Esophagus muscularis mucosa (tissue), 4 donors: ENCODE measurements at places on chromosomes 5 and 9. TPM values are rescaled to one million over a fixed set of nuclear protein-coding genes. Genes with fewer than 3 reads are reported as not detected.
A peak's percentile ranks its signal among the peaks of the same experiment; 100 is the strongest.

OR13C2 gene
- total RNA-seq = not detected

- no peak overlapping the region for H3K27ac ChIP-seq
- no peaks in the 10 kb centered on the region for H3K36me3 ChIP-seq
- DNase-seq = no peak
- H3K4me3 ChIP-seq = no peak overlapping the region
Measured at GRCh38 chr9:114853071-114853855, 47.4 kb upstream of the TNFSF15 start.

DNA sequence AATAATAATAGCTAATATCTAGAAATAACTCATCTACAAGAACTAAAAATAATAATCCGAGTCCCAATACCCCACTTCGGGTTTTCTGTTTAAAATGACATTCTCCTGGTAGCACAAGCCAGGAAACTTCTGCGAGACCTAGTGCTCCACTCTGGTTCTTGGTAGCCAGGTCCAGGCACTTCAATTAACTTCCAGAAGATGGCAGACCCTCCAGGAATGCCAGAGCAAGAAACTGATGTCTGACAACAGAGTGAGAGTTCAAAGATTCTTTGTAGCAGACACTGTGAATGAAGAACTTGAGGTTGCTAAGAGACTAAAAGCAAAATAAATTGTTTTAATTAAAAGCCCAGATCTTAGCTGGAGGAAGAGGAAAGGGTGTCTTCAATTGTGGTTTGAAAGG, 1963.3 kb upstream of the CDH9 start:
- no peak for DNase-seq
- H3K27me3 ChIP-seq = no peaks in the 10 kb centered on the region
- no peak overlapping the region for H3K4me3 ChIP-seq
- H3K36me3 ChIP-seq = no peaks in the 10 kb centered on the region
- no peak overlapping the region for H3K27ac ChIP-seq
- no peaks in the 10 kb centered on the region for H3K4me1 ChIP-seq

EGR1 gene
- 12.1 TPM for total RNA-seq

DNA sequence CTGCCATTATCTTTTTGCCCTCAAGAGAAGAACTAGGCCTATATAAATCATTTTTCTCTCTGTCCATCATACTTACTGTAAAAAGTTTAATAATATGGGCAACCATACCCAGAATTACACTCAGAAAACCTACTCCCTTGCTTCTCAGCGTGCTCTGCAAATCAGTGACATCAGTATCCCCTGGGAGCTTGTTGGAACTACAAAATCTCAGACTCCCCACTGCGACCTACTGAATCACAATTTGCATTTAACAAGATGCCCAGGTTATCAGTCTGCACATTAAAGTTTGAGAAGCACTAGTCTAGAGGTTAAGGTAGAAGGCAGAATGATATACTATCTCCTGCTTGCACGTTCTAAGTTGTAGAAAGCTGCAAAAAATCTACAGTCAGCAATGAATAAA, 127.2 kb downstream of the MLLT3 start:
- no peaks in the 10 kb centered on the region for H3K27me3 ChIP-seq
- no peak overlapping the region for H3K4me3 ChIP-seq
- no peak overlapping the region for H3K27ac ChIP-seq
- no peak for DNase-seq
- peaks cover 24% of the 10 kb centered on the region for H3K4me1 ChIP-seq

OSMR gene
- 39.2 TPM for total RNA-seq

DNA sequence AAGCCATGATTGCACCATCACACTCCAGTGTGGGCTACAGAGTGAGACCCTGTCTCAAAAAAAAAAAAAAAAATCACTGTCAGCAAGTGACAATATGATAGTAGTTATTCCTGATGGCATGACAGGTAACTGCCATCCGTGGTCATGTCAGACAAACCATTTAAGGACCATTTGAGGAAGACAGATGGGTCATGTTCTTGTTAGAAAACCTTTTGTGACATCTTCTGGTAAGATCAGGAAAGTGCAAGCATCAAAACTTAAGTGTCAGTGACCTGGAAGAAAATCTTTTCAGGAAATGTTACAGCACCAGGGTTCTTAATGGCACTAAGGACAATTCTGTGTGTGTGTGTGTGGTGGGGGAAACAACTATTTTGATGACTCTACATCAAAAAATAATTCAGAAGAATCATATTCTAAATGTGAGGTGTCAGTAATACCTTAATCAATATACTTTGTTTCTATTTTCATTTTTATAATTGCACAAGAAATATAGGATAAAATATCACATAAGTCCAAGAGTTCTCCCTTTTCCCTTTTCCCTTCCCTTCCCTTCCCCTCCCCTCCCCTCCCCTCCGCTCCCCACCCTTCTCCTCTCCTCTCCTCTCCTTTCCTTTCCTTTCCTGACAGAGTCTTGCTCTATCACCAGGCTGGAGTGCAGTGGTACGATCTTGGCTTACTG, 17.8 kb downstream of the SLC38A9 start:
- H3K4me3 ChIP-seq = no peak overlapping the region
- no peaks in the 10 kb centered on the region for H3K27me3 ChIP-seq
- peaks cover 15% of the 10 kb centered on the region for H3K4me1 ChIP-seq
- DNase-seq = no peak

- H3K27me3 ChIP-seq = no peaks in the 10 kb centered on the region
- no peaks in the 10 kb centered on the region for H3K4me1 ChIP-seq
- H3K4me3 ChIP-seq = no peak overlapping the region
- no peaks in the 10 kb centered on the region for H3K36me3 ChIP-seq
- peak; percentile 88 for DNase-seq
Measured at GRCh38 chr5:39197556-39197955, 21.8 kb downstream of the FYB1 start.

- H3K27me3 ChIP-seq = no peaks in the 10 kb centered on the region
- H3K36me3 ChIP-seq = no peaks in the 10 kb centered on the region
- peaks cover 6% of the 10 kb centered on the region for H3K4me1 ChIP-seq
- H3K4me3 ChIP-seq = no peak overlapping the region
- no peak for DNase-seq
Measured at GRCh38 chr5:170151097-170151831, 45.6 kb downstream of the FOXI1 start.

DNA sequence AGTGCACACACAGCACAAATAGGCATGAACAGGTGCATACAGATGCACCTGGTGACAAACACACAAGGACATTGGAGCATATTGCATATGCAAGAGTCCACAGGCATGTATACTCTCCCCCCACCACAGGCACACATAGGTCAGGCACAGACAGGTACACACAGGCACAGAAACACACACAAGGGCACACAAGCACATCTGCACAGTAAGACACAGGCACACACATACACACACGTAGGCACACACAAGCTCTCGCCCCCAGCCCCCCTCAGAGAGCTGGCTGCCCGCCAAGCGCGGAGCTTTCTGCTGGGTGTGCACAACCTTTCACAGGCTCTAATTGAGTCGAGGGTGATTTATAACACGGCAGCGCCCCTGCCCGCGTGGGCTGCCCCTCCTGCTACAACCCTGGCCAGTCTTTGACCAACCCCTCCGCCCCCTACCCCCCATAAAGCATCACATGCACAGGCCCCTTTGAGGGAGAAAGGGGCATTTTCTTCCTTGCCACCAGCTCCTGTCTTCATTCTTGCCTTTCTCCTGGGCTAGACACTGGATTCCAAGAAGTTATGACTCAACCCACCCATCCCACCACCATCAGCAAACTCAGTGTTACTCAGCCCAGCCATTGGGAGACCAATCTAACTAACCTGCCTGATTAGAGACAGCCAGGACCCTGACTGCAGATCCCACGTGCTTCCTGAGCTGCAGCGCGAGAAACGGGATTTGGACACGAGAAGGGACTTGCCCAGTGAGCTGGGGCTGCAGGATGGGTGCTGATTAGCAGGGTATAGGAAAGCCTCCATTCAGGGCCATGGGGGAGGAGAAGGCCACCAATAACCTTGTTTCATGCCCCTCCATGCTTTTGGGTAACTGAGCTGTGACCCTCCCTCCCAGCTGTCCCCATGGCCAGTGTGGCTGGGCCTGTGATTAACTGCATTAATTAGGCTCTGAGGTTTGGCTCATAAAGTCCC, 42.8 kb upstream of the PSD2 start:
- H3K27ac ChIP-seq = no peak overlapping the region
- peaks cover 17% of the 10 kb centered on the region for H3K4me1 ChIP-seq
- no peak overlapping the region for H3K4me3 ChIP-seq
- no peaks in the 10 kb centered on the region for H3K27me3 ChIP-seq
- H3K36me3 ChIP-seq = no peaks in the 10 kb centered on the region

CCL27 gene
- total RNA-seq = not detected

- no peak overlapping the region for H3K27ac ChIP-seq
- no peaks in the 10 kb centered on the region for H3K27me3 ChIP-seq
- H3K4me3 ChIP-seq = no peak overlapping the region
- no peaks in the 10 kb centered on the region for H3K36me3 ChIP-seq
- H3K4me1 ChIP-seq = no peaks in the 10 kb centered on the region
Measured at GRCh38 chr9:78663369-78663768, 366.4 kb downstream of the PSAT1 start.

DNA sequence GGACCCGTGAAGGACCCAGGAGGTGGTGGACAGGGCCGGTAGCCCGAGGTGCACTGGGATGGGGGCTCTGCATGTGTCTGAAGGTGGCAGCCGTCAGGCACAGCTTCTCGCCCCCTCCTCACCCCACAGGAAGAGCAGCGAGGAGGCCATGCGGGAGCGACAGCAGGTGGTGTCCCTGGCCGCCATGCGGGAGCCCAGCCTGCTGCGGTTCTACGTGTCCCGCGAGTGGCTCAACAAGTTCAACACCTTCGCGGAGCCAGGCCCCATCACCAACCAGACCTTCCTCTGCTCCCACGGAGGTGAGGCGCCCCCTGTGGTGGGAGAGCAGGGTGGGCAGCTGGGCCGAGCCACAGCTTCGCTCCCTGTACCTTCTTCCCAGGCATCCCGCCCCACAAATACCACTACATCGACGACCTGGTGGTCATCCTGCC, 39.9 kb downstream of the USP20 start:
- peaks cover 9% of the 10 kb centered on the region for H3K4me1 ChIP-seq
- no peak for DNase-seq
- H3K36me3 ChIP-seq = peaks cover 29% of the 10 kb centered on the region
- H3K4me3 ChIP-seq = no peak overlapping the region

- peaks cover 24% of the 10 kb centered on the region for H3K4me1 ChIP-seq
- DNase-seq = no peak
- no peaks in the 10 kb centered on the region for H3K27me3 ChIP-seq
- no peak overlapping the region for H3K4me3 ChIP-seq
Measured at GRCh38 chr9:136331556-136332481, 4.5 kb downstream of the GPSM1 start.

DNA sequence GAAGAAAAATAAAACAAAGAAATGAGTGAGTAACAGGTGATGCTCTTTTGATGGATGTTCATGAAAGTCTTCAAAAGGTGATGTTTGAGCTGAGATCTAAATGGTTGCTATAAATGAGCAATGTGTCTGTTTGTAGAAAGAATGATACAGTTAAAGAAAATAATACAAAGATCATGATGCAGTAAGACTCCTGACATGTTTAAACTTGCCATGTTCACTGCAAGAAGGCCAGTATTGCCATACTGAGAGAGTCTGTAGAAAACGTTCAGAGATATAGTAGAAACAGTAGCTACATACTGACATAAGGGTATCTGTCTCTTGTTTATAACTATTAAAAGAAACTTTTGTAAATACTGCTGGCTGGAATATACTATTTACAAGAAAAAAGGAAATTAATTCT, 1609.2 kb upstream of the ACO1 start:
- no peak overlapping the region for H3K4me3 ChIP-seq
- no peaks in the 10 kb centered on the region for H3K4me1 ChIP-seq
- no peak for DNase-seq
- no peak overlapping the region for H3K27ac ChIP-seq

GRCh38 chr5:53543401-53543800, 17.0 kb upstream of the NDUFS4 start:
- no peaks in the 10 kb centered on the region for H3K27me3 ChIP-seq
- DNase-seq = no peak
- H3K36me3 ChIP-seq = no peaks in the 10 kb centered on the region
- no peaks in the 10 kb centered on the region for H3K4me1 ChIP-seq
- H3K27ac ChIP-seq = no peak overlapping the region

BASP1 gene
- total RNA-seq = 19.7 TPM

DNA sequence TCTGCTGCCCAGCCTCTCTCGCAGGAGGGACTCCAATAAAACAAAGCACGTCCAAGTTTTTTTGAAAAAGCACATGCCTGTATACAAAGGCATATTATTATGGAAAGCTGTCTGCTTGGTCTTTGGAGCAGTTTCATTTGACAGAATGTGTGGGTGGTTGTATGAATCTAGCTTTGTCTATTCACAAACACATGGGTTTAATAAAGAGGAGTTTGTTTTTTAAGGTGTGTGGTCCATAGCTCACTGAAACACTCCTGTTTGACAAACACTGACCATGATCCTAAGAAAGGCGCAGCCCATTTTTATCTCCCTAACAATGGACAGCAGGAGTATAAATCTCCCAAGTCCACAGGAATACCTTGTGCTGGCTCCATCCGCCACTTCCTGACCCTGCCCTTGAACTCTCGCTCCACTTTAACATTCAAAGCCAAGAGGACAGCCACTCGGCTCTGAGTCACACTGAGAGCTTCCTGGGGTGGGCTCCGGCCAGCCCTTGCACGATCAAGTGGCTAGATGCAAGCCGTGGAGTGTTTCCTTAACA, 371.9 kb downstream of the EBF1 start:
- DNase-seq = no peak
- no peak overlapping the region for H3K27ac ChIP-seq
- H3K4me1 ChIP-seq = peaks cover 18% of the 10 kb centered on the region
- H3K4me3 ChIP-seq = no peak overlapping the region

GRCh38 chr5:124530916-124531315, 215.5 kb downstream of the ZNF608 start:
- no peak overlapping the region for H3K27ac ChIP-seq
- peaks cover 6% of the 10 kb centered on the region for H3K4me1 ChIP-seq
- no peaks in the 10 kb centered on the region for H3K27me3 ChIP-seq
- no peak for DNase-seq
- no peaks in the 10 kb centered on the region for H3K36me3 ChIP-seq

- no peaks in the 10 kb centered on the region for H3K27me3 ChIP-seq
- DNase-seq = peak; percentile 64
- no peak overlapping the region for H3K27ac ChIP-seq
- no peak overlapping the region for H3K4me3 ChIP-seq
- H3K36me3 ChIP-seq = no peaks in the 10 kb centered on the region
- H3K4me1 ChIP-seq = no peaks in the 10 kb centered on the region
Measured at GRCh38 chr5:2876183-2876582, 124.7 kb upstream of the IRX2 start.

DNA sequence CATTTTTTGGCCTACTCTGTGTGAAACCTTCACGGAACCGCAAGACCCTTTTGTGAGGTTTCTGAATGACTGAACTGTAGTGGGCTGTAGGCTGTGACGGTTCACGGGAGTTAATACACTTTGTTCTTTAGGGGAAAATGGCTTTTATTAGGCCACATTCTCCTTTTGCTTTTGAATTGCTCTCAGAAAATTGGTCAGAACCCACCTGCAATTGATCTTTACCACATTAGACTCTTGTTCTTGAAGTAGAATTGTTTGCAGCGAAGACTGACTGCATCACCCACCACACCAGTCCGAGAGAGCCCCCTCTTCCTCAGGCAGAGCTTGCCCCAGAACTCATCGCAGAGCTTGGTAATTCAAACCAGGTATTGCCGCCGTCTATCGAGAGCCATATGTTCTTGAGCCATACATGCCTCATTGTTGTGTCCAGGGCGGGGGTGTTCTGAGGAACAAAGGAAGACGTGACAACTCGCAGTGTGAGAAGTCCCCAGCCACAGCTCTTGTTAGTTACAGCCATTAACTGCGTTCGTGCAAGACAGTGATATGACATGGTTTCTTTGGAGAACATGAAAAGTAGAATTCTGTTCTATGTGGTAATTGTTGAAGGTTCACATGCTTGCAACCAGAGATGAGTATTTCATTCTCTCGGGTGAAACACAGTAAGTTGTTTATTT, 166.4 kb upstream of the OTULINL start:
- DNase-seq = no peak
- H3K4me3 ChIP-seq = no peak overlapping the region
- H3K27ac ChIP-seq = no peak overlapping the region
- no peaks in the 10 kb centered on the region for H3K27me3 ChIP-seq
